T47D (cell line): ENCODE measurements at places on chromosomes 12 and 14.

DNA sequence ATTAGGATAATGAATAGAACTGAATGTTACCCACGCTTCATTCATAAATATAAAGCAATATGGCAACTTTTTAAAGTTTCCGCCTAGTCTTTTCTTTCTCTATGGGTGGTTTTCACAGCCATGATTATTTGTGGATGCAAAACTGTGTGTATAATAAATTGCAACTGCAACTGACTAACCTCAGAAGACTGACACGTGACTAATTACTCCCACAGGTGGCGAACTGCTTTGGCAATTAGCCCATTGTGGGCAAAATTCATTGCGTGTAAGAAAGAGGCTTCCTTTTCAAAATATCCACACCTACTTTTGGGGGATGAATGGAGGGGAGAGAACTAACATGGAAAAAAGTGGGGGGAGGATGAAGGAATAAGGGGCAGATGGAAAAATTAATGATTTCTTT, 79.0 kb downstream of the SLC25A21 start:
- no peak for DNase-seq

GRCh38 chr14:52935833-52936232, 15.0 kb downstream of the FERMT2 start:
- DNase-seq: no peak

DNA sequence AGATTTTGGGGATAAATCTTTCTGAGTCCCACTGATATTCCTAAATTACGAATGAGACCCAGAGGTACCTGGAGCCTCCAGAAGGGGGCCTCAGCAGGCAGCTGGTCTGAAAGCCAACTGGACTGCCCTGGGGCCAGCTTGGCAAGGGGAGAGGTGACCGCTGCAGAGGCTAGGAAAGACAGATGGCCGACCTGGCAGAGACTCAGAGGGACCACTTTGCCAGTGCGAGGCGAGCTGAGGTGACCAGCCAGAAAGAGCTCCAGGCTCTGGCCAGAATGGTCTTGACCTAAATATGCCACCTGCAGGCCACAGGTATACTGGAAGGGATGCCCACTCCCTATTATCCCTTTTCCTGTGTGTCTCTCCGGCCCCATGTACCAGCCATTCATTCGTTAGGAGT, 256.8 kb upstream of the GARIN6 start:
- no peak for DNase-seq

- DNase-seq: no peak
Measured at GRCh38 chr14:85118274-85118673, 411.7 kb upstream of the FLRT2 start.

- no peak for DNase-seq
Measured at GRCh38 chr12:31650918-31651317, 8.6 kb upstream of the ETFBKMT start.

DNA sequence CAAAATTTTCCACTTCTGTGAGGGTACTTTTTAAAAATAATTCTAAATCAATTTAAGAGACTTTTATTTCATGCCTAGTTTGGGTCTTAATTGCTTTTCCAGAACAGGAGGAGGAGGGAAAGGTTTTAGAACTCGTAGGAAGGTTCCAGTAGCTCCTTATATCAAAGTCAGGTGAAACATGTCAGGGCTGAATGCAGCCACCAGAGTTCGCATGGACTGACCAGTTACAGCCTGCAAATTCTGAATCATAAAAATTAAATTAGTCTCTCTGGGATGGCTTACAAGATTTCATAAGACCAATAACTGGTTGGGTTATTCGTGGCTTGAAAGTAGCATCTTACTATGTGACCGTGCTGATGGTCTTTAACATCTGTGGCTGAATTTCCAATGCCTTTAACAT, 397 bp downstream of the BDKRB1 start:
- no peak for DNase-seq

- DNase-seq: no peak
Measured at GRCh38 chr12:62647586-62647985, 181.0 kb downstream of the MON2 start.

GRCh38 chr14:85533023-85533860, 3.3 kb downstream of the FLRT2 start:
- no peak for DNase-seq

- DNase-seq: no peak
Measured at GRCh38 chr14:77584809-77585208, 31.6 kb downstream of the SPTLC2 start.

- peak; percentile 87 for DNase-seq
Measured at GRCh38 chr12:53052419-53053217, 2.8 kb downstream of the TNS2 start.

- DNase-seq: no peak
Measured at GRCh38 chr12:30301291-30301690, 394.4 kb downstream of the IPO8 start.

DNA sequence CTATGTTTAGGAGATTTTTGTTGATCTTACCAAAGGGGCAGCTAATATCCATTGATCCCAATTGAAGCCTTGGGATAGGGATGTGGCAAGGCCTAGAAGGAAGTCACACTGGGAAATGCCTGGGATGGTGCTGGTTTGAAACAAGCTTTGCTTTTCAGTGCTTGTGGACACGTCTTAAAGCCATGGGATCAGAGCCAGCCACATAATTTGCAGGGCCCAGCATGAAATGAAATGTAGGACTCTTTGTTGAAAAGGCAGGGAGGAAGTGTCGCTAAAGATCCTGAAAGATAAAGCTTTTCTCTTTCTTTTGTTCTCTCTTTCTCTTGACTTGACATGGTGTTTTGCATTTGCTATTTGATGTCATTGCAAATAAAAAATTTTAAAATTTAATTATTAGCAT, 5.0 kb downstream of the TTC9 start:
- no peak for DNase-seq

DNA sequence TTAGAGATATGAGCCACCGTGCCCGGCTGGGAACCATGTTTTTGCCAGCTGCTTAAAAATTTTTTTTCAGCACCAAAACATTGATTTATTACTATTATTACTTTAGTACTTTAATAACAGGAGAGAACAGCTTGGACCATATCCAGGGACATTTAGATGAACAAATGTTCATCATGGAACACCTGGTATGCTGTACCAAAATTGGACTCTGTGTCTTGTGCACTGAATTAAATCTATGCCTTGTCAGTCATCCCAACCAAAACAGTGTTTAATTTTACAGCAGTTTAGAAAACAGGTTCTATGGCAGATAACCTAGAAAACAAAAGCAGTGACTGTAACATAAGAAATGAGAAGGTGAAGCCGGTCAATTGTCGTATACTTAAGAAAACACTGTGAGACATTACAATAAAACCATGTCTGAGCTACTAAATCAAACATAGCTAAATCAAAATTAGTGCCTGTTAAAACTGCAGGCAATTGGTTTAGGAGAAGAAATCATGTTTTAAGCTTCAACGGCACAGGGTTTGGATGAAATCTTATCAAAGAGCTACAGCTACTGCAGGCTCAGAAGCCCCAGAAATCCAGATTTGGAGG, 58.2 kb upstream of the PYGL start:
- DNase-seq: no peak

- no peak for DNase-seq
Measured at GRCh38 chr14:99257122-99257672, 14.8 kb downstream of the BCL11B start.

DNA sequence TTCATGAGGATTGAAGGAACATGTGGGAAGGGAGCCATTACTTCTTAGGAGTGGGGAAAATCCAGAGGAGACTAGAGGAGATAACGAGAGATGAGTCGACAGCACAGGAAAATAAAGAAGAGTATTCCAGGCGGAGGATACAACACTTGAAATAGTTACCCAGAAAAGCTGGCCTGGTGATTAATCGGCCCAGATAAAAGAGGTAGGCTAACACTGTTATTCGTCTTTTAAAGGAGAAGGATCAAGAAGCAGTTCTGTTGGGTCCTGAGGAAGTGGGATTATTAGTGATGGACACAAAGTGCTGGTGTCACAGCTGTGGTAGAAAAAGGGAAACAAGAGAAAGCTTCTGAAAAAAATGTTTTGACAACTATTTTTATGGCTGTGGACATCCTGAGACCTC, 425.3 kb downstream of the ZFP36L1 start:
- DNase-seq: no peak

DNA sequence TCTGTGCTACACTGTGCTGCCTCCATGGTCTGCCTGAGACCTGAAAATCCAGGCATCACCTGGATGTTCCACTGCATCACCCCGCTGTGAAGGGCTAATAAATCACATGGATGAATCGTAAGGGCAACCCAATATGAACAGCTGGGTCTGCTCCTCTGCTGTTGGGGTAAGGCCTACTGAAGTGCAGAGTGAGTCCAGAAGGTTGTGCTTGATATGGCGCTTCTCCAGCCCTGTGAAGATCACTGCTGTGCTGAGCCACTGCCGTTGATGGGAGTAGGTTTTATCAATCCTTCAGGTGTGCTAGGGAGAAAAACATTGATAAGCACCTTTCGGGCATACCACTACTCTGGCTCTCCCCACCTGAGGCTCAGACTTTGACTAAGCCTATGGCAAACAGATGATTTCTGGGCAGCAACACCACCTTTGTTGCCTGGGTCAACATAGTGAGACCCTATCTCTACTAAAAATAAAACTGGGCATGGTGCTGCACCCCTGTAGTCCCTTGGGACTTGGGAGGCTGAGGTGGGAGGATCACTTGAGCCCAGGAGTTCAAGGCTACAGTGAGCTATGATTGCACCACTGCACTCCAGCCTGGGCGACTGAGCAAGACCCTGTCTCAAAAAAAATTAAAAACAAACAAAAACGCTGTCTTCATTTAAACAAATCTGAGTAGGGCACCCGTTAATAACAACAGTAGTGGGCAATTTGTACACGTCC, 1.7 kb downstream of the ACVRL1 start:
- DNase-seq: no peak

GRCh38 chr12:68011206-68011881, 22.1 kb downstream of the IFNG-AS1 start:
- no peak for DNase-seq

- DNase-seq: no peak
Measured at GRCh38 chr14:77318006-77318553, 2.6 kb downstream of the POMT2 start.

DNA sequence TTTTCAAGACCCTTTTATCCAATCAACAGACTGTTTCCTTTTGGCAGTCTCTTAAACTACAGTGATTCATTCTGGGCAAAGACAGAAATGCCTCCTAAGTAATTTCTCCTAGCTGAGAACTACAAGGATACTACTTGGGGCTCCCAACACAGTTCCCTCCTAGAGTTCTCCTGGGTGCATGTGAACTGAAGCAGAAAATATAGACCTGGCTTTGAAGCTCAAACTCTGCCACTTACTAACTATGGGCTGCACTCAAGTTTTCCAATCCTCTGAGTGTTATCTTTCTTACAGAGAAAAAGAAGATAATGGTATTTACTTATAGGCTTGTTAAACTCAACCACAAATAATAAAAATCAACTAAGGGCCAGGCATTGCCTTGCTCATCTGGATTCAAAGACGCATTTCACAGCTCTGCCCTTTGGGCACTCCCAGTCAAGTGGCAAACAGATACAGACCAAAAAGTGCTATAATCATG, 97.6 kb downstream of the EFCAB11 start:
- DNase-seq: no peak

GRCh38 chr14:91310606-91311283, 66.2 kb upstream of the GPR68 start:
- DNase-seq: no peak

- DNase-seq: peak; percentile 44
Measured at GRCh38 chr12:81627336-81628189, 131.6 kb downstream of the PPFIA2 start.

DNA sequence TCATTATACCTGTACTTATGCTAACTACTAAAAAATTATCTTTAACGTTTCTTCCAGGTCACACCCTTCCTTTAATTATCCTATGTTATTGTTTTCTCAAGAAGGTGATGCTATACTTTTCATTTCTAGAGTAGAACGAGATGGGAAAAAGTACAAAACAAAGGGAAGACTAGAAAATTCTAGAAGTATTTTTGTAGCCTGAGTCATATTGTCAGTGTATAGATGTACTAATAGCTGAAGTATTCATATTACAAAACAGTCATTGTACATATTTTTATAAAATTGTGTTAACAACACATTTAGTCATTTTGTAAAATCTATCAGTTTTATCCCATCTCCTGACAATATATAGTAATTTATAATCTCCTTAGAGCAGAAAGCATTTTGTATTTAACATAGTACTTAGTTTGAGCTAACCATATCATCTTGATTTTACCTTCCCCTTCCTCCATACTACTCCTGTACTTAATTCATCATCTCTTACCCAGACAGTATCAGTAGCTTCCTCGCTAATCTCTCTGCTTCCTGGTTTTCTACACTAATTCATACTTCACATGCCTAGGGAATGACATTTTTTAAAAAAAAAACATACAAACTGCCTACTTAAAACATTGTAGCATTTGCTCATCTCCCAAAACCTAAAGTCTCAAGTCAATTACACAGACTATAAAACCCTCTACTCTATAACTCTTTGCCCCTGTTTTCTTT, 920.9 kb downstream of the RPS29 start:
- DNase-seq: no peak

DNA sequence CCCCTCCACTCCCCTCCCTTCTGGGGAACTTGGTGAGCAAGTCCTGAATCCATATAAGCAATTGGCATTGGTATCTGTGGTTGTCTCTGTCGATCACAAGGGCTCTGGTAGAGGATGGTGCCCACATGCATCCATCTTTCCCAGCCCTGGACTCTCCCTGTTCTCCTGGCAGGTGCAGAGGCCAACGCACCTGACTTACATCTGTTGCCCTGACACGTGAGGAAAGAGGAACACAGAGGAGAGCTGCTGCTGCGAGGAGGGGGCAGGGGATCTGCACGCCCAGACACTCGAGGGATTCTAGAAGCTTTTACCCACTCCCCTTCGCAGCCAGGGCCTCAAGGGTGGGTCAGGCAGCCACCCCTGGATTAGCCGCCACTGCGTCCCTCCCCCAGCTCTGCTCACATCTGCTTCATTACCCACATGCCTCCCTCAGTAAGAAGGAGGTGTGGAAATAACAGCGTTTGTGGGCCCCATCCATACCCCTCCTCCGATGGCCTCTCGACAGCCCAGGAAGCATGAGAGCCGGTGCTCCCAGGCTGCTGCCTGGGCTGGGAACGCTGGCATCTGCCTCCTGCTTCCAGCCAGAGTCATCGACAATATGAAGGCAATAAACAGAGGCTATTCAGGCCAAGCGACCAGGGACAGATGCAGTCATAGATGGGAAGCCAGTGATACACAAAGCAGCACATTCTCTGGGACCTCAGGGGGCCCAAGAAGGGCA, 56.5 kb downstream of the KDM2B start:
- no peak for DNase-seq

DNA sequence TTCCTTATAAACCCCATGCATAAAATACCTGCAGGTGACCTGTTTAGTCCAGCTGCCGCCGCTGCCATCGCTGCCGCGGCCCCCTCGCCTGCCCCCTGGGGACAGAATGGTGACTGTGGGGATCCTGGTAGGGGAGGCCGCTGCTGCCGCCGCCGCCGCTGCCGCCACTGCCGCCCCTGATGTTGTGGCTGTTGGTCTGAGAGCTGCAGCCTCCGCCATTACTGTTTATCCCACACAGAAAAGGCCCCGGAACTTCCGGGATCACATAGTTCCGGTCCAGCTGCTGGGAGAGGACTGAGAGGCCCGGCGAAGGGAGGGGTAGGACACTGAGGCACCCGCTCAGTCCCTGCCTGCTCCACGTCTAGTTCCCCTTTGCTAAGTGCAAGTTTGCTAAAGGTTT, 244.9 kb downstream of the C12orf50 start:
- no peak for DNase-seq

GRCh38 chr14:64727551-64728071, 23.4 kb downstream of the PLEKHG3 start:
- no peak for DNase-seq
